ENCODE measurements at places on chromosomes 13 and 19. TPM values are rescaled to one million over a fixed set of nuclear protein-coding genes. Genes with fewer than 3 reads are reported as not detected.

Gene ZNF415
- total RNA-seq = 15.4 TPM

Gene JSRP1
- not detected for total RNA-seq

Gene MAB21L1
- total RNA-seq = 0.57 TPM

Gene NLRP9
- total RNA-seq = not detected

Gene CCNE1
- total RNA-seq = 8.2 TPM

Gene WDR87
- total RNA-seq = not detected

Gene DIRAS1
- 0.34 TPM for total RNA-seq

Gene CLDN10
- total RNA-seq = not detected

Gene ZNF575
- under 0.01 TPM for total RNA-seq

Gene PSG11
- not detected for total RNA-seq

Gene LYPD5
- total RNA-seq = 16.4 TPM

Gene VPS36
- total RNA-seq = 40.2 TPM

Gene OR7D2
- total RNA-seq = not detected

Gene ZNF730
- not detected for total RNA-seq

Gene OR10H5
- total RNA-seq = not detected

Gene CAPN12
- 3.1 TPM for total RNA-seq

Gene KLK15
- not detected for total RNA-seq

Gene SPPL2B
- total RNA-seq = 12.6 TPM

Gene ACTMAP
- 1.4 TPM for total RNA-seq

Gene ICAM4
- total RNA-seq = 5.8 TPM

Gene RFXAP
- 1.4 TPM for total RNA-seq

Gene PGLYRP2
- total RNA-seq = not detected

Gene ADM5
- total RNA-seq = under 0.01 TPM

Gene MYO1F
- total RNA-seq = not detected

Gene ARRDC5
- not detected for total RNA-seq

Gene GALP
- not detected for total RNA-seq

Gene ZNF613
- total RNA-seq = 6.5 TPM

Gene PLD3
- total RNA-seq = 196 TPM

Gene GYS1
- total RNA-seq = 52.4 TPM

Gene DLEU7
- not detected for total RNA-seq

Gene NRTN
- total RNA-seq = 0.68 TPM

Gene DCT
- total RNA-seq = 0.21 TPM

Gene ZNF534
- 0.07 TPM for total RNA-seq

Gene ZNF493
- total RNA-seq = 12.6 TPM

Gene KCNJ14
- 4.5 TPM for total RNA-seq

Gene TMEM150B
- not detected for total RNA-seq

Gene PRODH2
- not detected for total RNA-seq

Data from nasal cavity respiratory epithelium epithelial cell of viscerocranial mucosa (primary cell).